ENCODE measurements at places on chromosomes 11 and 22.

GRCh38 chr11:15057329-15057728, 16.1 kb upstream of the CALCB start:
- no peak for DNase-seq

- DNase-seq = no peak
Measured at GRCh38 chr11:85589373-85589772, 37.8 kb downstream of the DLG2 start.

DNA sequence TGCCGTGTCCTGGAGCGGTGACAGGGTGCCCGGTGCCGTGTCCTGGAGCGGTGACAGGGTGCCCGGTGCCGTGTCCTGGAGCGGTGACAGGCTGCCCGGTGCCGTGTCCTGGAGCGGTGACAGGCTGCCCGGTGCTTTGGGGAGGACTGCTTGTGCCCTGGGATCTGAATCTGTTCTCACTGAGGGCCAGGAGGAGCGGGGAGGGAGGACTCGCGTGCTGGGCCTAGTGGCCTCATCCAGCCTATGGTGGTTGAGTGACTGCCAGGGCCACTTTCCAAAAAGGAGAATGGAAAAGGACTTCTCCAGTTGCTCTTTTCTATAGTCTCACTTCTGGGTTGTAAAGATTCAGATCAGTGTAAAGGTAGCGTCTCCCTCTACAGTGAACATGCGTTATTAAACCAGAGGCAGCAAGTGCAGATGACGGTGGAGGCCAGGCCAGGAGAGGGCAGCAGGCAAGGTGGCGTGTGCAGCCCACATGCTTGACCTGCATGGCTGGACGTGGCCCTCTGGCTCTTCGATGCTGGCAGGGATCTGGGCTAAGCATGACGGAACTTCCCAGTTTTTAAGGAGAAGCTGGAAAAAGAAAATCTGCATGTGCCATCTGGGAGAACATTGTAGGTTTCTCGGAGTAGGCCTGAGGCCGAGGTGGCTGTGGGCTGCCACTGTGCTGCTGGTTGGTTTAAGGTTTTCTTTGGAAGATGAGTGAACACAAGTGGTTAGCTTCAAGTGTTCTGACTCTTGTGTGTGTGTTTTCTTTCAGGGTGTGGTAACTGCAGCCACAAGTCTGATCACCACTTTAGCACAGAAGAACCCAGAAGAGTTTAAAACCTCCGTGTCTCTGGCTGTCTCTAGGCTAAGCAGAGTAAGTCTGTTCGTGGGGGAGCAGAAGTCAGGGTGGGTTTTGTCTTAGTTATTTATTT, 55.0 kb downstream of the AP2A2 start:
- no peak for DNase-seq

DNA sequence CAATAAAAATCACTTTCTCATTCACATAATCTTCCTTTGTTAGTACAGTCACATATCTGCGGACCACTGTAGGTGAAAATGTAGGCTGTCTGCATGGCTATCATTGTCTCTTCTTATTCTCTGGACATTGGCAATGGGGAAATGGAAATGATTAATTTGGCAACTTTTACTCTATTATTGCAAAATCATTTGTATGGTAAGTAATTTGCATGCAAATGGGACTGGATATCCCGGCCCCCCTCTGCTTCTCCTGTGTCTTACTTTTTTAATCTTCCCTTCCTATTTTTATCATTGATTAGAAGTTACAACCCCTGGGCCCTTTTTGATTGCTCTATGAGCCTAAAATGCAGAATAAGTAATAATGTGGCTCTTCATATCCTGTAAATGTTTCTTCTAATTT, 6.0 kb downstream of the GRK3 start:
- no peak for DNase-seq

DNA sequence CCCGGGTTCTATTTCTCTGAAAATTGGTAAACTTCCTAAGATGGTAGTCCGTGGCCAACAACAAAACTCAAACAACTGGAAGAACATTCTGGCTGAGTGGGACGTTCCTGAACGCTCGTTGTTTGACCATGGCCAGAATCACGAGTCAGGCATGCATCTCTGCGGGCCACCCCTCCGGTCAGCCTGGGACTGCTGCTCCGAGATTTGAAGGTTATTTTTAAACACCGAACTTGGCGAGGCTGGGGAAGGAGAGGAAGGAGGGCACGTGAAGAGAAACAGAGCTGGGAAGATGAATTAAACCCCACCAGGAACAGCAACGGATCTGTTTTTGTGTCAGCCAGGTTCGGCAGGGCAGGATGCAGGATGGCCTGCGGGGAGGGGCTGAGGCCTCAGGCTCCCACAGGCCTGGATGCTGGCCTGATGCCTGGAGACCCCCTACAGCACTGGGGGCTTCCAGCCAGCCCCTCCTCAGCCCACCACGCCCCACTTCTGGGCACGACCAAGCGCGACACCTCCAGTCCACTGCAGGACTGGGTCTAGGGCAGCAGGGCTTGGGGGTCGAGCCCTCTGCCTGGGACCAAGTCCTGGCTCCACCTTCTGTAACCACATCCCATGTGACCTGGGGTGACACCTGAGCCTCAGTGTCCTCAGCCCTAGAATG, 5.1 kb downstream of the SHISAL1 start:
- no peak for DNase-seq

DNA sequence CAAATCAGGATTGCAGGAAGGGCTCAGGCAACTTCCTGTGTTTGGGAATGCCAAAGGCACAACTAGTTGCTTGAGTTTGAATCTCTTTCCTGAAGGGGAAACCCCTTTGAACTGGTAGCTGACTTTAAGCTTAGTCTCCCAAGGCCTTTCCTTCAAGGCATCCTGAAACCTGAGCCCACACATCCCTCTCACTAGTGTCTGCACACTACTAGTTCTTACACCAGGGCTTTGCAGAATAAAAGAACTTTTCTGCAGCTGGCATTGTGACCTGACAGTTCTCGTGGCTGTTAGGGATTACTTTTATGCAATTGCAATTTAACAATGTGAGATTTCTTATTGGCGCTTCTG, 95.4 kb downstream of the EXT2 start:
- no peak for DNase-seq

- no peak for DNase-seq
Measured at GRCh38 chr11:128503245-128503991, 83.9 kb downstream of the ETS1 start.

DNA sequence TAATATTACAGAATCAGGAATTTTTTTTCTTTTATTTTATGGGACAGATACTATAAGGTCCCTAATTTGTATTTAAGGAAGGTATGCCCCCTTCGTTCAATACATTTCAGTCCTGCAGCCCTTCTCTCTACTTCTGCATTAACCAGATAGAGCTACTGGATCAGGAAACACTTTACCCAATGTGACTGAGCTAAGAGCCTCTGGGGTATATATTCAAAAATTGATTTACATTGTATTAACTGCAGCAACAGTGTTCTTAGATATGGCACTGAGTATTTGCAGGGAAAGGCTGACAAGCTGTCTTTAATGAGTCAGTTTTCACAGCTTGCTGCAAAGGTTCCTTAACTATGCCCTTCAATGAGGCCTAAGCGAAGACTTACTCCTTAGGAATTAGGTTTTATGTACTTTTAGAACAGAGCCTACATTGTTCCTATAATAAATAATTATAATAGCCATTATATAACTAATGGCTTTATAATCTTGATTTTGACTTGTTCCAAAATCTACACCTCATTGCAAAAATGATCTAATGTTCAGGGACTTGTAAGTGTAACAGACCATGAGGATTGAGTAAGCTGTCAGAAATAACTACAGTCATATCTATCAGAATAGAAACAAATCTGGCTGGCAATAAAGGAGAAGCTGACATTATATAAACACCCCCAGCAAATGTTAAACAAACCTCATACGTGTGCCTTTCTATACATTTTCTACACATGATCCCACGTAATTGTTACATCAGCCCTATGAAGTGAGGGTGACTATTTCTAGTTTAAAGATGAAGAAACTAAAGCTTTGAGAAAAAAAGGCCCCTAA, 55.0 kb downstream of the DDI1 start:
- DNase-seq = no peak

DNA sequence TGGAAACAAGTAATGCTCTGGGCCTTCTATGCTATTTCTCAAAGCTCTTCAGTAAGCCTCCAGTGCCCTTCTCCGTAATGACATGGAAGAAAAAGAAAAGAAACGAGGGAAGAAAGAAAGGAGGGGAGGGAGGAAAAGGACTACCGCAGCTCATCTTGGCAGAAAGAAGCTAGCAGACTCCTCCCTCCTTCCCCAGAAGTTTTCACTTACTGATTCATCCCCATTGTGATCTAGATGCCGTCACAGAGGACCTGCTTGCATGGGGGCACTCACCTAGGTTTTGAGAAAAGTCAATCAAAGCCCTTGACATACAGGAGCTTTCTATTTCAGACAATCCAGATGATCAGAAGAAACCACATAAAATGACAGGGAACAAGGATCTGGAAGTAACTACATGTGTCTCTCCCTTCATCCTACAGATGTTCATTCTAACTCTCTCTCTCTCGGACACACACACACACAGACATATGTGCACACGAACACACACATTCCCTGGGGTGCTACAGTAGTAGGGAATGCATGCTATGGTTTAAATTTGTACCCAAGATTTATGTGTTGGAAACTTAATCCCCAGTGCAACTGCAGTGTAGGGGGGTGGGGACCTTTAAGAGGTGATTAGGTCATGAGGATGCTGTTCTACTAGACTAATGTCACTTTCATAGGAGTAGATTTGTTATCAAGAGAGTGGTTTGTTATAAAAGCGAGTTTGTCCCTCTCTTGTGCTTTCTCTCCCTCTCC, 37.6 kb upstream of the RCN1 start:
- no peak for DNase-seq

GRCh38 chr11:61688365-61689163, 8.4 kb downstream of the DAGLA start:
- peak; percentile 37 for DNase-seq

DNA sequence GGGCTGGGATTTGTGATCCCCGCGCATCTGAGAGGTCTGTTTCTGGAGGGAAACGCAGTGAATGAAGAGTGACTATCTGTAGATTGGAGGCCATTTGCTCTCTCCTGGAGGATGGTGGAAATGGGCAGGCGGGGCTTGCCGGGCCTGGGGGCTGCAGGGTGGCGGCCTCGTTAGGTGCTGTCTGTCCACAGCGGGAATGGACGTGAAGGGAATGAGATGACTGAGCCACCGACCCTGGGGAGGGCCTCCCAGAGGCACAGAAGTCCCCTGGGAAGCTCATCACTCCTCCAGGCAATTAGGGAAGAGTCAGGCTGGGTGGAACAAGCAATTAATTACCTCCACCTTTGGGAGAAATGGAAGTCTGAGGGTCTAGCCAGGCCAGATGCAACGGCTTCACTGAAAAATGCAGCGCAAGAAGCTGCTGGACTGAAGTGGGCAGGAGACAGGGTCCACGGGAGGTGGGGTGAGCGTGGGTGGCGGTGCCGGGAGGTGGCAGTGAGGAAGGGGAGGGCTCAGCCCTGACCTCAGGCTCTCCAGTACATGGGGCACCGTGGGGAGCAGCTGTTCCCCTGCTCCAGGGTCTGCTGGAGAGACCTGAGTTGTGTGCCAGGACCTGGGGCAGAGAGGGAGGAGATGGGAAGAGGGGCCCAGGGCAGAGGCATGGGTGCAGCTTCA, 524.5 kb downstream of the BRD1 start:
- no peak for DNase-seq

GRCh38 chr11:61489833-61490721, 18.5 kb upstream of the LRRC10B start:
- DNase-seq = no peak

DNA sequence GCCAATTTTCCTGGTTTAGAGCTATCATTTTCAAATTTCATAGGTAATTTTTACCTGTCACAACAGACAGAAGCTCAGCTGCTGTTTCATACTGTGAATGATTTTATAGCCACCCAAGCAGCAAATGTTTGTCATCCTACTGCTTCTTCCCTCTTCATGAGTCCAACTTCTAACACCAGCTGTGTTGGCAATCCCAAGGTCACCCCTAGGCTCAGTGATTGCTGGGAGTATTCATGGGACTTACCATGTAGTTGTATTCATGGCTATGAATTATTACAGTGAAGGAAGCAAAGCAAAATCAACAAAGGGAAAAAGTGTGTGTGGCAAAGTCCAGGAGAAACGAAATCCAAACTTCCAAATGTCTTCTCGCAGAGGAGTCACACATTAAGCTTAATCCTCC, 28.5 kb downstream of the CUL5 start:
- no peak for DNase-seq

DNA sequence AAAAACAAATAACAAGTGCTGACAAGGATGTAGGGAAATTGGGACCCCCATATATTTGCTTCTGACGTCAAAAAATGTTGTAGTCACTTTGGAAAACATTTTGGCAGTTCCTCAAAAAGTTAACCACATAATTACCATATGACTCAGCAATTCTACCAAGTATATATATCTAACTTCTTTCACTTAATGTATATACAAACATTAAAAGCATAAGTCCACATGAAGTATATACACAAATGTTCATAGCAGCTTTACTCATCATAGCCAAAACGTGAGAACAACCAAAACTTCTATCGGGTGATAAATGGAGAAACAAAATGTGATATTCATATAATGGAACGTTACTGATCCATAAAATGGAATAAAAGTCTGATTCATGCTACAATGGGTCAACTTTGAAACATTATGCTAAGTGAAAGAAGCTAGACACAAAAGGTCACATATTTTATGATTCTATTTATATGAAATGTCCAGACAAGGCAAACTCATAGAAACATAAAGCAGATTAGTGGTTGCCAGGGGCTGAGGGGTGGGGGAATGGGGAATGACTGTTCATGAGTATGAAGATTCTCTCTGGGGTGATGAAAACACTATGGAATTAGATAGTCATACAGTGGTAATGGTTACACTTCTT, 48.7 kb upstream of the TEAD1 start:
- no peak for DNase-seq

- DNase-seq = no peak
Measured at GRCh38 chr11:416757-417621, 2.2 kb upstream of the SIGIRR start.

DNA sequence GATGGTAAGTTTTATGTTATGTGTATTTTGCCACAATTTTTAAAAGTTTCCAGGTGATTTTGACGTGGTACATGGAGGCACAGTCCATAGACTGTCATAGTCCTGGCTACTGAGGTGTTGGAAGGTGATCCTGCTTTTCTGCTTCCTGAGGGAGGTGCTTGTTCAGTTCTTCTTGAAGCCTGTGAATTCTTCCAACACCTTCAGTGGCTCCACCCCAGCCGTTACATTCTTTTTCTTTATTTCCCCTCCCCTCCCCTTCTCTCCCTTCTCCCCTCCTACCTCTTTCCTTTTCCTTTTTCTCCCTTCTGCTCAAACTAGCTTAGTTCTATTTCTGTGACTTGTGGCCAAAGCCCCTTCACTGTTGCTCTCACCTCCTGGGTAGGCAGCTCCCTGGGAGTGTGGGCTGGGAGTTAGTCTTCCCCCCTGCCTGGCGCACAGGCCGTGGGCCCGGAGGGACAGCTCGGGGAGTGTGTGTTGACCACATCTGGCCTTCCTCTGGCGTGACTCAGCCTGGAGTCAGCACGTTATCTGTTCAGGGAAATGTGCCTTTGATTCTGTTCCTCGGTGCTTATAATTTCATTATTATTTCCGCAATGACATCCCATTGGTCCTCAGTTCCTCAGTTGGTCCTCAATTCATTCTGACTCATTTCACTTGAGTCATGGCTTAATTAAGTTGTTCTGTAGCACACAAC, 566.2 kb downstream of the TBC1D22A start:
- DNase-seq = no peak

GRCh38 chr11:75147191-75147874, 3.6 kb upstream of the SLCO2B1 start:
- DNase-seq = no peak
